ENCODE measurements at places on chromosomes 6 and 20.

- DNase-seq = no peak
These were observed 382.8 kb downstream of the EPM2A start for GRCh38 chr6:145352382-145353080.

GRCh38 chr20:3471397-3472021 is 691 bp downstream of the ATRN start:
- no peak for DNase-seq

- peak; percentile 3 for DNase-seq
These were observed 10.1 kb downstream of the IL17F start for GRCh38 chr6:52233975-52234823.

- DNase-seq = no peak
These were observed 30.3 kb upstream of the MDGA1 start for GRCh38 chr6:37727996-37728395.

DNA sequence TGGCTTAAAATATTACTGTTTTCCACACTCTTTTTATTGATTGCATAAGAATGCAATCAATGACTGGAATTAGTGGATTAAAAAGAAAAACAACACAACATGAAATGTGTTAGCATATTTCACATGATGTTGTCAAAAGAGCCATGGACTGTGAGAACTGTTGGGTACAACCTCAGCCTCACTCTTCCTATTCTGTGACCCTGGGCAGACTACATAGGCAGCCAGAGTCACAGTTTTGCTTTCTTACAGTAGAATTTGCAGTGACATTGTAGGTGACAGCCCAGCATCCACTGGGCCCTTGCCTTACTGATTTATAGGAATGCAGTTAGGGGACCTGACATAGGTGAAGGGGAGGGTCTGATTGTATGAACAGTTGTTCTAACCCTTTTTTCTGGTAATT is 471.4 kb upstream of the SLC35B3 start:
- no peak for DNase-seq

- DNase-seq = no peak
These were observed 364.9 kb downstream of the GRIK2 start for GRCh38 chr6:101758368-101758767.

GRCh38 chr6:110625883-110626282 is 149.5 kb upstream of the SLC22A16 start:
- no peak for DNase-seq

DNA sequence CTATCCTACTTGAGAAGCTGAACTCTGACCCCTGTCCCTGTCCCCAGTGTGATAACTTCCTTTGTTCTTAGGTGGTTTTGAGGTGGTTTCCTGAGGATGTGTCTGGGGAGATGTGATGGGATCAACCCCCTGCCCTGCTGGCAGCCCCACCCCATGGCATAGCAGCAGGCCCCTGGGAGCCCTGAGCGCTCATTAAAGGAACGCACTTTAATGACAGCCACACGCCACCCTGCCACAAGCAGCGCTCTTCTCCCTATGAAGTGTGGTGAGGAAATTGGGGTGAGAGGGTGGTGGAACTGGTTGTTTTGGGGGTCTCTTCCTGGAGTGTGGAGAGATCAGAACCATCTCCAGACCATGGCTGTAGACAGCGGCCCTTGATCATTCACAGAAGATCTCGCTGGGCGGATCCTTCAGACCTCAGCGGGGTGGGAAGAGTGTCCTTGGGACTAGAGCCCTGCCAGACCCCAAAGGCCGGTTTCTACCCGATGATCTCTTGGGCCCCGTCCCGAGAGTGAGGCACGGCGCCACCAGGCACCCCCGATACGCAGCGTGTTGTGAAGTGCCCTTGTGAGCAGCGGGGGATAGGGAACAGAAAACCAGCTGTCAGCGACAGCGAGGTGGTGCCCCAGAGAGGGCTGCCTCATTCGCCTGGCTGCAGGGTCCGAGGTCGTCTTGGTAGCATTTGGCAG is 45.4 kb downstream of the SYNJ2 start:
- DNase-seq = no peak

GRCh38 chr6:22788038-22788437 is 218.7 kb downstream of the HDGFL1 start:
- DNase-seq = no peak

- no peak for DNase-seq
These were observed 29.7 kb upstream of the TMX4 start for GRCh38 chr20:8049310-8049709.

DNA sequence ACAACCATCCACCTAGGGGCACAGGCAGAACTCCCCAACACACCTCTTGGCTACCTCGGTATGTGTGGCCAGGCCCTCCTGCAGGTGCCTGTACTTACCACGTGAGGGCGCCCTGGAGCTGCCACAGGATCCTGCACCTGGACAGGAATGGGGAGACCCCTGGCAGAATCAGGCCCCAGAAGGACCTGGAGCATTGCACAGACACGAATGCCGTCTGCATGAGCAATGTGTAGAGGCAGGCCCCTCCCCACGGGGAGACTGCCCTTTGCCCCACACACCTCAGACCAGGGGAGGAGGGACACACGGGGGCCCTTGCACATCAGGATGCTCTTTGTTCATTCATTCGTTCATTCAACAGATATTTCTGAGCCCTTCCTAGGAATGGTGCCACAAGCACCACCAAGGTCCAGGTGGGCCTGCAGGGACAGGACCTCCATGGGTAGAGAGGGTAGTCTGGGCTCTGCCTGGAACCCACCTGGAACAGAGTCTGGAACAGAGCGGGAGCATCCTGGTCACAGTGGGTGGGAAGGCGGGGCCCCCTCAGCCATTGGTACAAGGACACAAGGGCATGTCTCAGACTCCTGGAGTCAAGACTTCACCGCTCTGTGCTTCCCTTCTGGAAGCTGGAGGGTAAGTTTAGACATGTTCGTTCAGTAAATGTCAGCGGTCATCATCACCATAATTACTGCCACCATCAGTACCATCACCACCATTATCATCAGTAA is 32.3 kb downstream of the YTHDF1 start:
- DNase-seq = peak; percentile 58

- no peak for DNase-seq
These were observed 370.7 kb downstream of the RFPL4B start for GRCh38 chr6:112717856-112718255.

GRCh38 chr6:3393836-3394202 is 63.0 kb downstream of the SLC22A23 start:
- DNase-seq = no peak

- DNase-seq = no peak
These were observed 95.1 kb upstream of the SASH1 start for GRCh38 chr6:148247386-148248063.

- no peak for DNase-seq
These were observed 107.2 kb upstream of the CENPW start for GRCh38 chr6:126232671-126233070.

GRCh38 chr6:31025595-31025994 is 15.3 kb downstream of the MUC22 start:
- no peak for DNase-seq

DNA sequence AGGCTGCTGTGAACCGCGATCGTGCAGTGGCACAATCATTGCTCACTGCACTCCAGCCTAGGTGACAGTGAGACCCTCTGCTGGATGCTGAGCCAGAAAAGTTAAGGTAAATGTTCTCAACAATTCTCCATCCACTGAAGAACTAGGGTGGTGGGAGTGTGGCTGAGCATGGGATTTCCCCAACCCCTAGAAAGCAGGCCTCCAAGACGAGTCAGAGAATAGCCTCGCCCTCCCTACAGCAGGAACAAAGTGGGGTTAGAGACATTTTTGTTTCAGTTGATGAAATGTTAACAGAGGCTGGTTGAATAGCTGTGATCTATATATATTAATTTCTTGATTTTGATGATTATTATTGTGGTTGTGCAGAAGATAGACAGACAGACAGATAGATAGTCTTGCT is 6.1 kb upstream of the ALDH8A1 start:
- no peak for DNase-seq

DNA sequence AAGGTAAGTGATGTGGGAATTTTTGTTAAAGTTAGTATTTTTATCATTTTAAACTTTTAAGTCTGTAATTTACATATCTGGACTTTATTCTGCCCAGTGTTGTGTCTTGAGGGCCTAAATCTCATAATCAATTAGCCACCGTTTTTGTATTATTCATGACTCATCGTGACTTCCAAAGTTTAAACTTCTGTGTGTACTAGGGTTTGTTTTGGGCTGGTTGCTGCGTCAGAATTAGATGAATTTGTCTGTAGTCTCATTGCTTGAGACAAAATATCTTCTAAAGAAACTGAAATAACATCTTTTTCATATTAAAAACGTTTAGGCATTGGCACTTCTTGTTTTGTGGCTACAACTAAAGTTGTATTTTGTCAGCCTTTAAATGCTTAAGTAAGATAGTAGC is 41.3 kb downstream of the CDYL start:
- DNase-seq = no peak

DNA sequence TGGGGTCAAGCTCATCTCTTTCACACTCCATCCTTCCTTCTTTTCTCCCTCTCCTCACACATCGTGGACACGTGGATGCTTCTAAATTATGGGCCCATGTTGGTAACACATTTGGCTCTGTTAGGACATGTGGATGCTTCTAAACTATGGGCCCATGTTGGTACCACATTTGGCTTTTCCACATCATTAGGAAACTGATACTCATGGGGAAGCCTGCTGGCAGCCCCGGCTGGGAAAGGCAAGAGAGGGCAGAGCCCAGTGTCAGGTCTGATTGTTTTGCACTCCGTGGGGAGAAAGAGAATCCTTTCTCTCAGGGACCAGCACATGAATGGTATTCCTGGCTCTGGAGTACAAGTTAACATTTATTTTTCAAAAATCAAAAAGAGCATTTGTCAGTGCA is 4.0 kb upstream of the CST1 start:
- DNase-seq = no peak

DNA sequence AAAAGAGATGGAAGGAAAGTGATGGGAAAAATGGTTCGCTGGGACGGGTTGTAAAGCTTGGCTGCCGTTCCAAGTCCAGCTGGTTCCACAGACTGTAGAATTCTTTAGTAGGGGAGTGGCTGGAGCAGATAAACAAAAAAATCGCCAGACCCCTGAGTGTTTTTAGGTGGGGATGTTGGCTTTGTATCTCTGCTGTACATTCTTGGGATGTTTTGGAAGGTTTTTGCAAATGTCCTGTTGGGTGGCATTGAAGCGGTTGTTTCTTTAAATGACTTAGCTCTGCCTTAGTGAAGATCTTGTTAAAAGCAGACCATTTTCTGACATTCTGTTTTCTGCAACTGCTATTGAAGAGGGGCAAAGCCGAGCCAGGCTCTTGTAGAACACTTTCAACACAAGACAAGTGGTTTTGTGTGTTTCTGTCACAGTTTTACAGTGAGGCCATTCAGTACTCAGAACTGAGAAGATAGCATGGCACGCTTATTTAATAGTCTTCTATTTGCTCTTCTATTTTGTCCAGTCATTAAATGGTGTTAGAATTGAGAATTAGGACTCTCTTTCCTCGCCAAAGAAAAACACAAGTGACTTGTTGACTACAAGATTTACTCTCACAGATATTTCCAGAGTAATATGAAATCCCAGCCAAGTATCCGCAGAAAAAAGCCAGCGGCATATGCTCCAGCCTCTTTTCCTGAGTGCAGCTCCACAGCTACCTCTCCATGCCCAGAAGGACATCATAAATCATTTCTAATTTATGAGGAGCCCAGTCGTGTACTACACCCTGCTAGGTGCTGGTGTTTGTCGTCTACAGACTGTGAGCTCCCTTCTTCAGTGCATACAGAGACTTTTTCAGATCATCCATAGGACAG is 65.8 kb downstream of the PHACTR2 start:
- DNase-seq = no peak

DNA sequence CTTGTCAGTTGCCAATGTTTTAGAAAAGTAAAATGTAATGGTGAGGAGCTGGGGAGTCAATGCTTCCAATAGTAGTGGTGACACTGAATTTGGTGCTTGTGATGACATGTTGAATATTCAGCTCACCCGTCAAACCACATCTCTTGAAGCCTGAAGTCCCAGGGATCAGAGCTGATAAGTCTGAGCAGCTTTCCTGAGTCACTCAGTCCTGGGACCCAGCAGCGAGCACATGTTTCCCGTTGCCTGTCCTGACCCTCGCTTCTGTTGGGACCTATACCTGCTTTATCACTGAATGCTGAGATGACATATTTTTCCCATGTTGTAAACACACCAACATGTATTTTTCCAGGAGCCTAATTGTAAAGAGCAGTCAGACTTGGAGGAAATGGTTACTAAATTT is 693.6 kb downstream of the QKI start:
- DNase-seq = no peak

- DNase-seq = no peak
These were observed 950 bp downstream of the GNAS start for GRCh38 chr20:58853466-58853865.

GRCh38 chr6:73694711-73695411 is 1.1 kb upstream of the CD109 start:
- no peak for DNase-seq

DNA sequence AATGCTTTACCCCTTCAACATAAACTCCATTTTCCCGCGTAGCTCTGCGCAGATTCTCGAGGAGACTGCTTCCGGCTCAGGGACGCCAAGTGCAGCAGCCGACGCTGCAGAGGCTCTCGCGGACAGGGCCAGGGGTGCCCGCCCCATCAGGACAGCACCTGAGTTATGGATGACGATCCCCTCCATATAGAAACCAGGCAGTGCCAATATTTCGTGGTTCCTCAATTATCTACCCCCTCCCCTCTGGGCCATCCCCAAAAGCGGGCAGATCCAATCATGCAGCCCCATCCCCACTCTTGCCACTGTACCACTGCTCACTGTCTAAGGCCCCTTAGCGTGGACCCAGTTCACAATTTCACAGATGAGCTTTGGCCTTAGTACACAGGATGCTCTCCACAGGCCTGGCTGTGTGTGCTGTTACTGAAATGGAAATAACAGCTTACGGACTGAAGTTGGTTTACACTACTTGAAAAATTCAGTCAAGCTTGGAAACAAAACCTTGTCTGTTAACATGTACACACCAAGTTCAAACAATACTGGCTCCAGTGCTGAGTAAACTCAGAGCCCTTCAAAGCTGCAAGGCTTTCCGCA is 74.5 kb downstream of the DACT2 start:
- no peak for DNase-seq

- no peak for DNase-seq
These were observed 32.9 kb upstream of the SLC22A3 start for GRCh38 chr6:160315310-160315709.

GRCh38 chr20:64024141-64024990 is 11.6 kb upstream of the C20orf204 start:
- no peak for DNase-seq

GRCh38 chr6:165850434-165851019 is 187.5 kb upstream of the PDE10A start:
- DNase-seq = peak; percentile 54

GRCh38 chr20:4568361-4568959 is 153.2 kb upstream of the PRND start:
- no peak for DNase-seq

GRCh38 chr20:51116765-51117686 is 94.1 kb upstream of the KCNG1 start:
- DNase-seq = no peak

GRCh38 chr20:32278199-32278643 is 770 bp downstream of the KIF3B start:
- peak; percentile 6 for DNase-seq

Data from CD4-positive, alpha-beta T cell treated with Interleukin-6 for 4 hours (primary cell).